Immature natural killer cell (primary cell): ENCODE measurements at places on chromosomes 16 and 17. TPM values are rescaled to one million over a fixed set of nuclear protein-coding genes. Genes with fewer than 3 reads are reported as not detected.
A peak's percentile ranks its signal among the peaks of the same experiment; 100 is the strongest.

Gene NOMO2
- 49.6 TPM for polyA plus RNA-seq

Gene MIEN1
- 181 TPM for polyA plus RNA-seq

Gene NOS2
- not detected for polyA plus RNA-seq

Gene SEC14L5
- not detected for polyA plus RNA-seq

Gene LRRC45
- 9.9 TPM for polyA plus RNA-seq

Gene SSTR5
- not detected for polyA plus RNA-seq

DNA sequence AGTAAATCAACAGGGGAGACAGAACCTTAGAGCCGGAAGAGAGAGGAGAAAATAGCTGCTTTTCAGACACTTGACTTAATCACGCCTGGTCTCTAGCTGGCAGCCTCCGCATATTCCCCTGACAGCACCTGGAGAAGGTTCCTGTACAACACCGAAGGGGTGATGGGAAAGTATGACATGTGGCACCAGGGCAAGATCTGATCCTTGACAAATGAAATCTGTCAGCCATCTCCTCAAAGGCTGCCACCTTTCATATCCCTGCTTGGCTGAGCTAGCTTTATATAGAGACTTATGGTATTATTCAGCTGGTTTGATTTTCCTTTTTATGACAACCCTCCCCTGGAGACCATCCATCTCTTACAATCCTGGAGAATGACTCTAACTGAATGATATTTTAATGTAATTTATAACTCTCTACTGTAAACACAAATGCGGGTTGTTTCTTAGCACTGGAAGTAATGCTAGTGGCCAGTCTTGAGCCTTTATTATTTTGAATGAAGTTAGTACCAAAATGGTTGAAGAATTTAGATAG is 1205.3 kb upstream of the CDH8 start:
- H3K4me1 ChIP-seq: no peaks in the 10 kb centered on the region
- no peaks in the 10 kb centered on the region for H3K36me3 ChIP-seq
- H3K27ac ChIP-seq: no peak overlapping the region
- H3K4me3 ChIP-seq: no peak overlapping the region
- no peak for DNase-seq

DNA sequence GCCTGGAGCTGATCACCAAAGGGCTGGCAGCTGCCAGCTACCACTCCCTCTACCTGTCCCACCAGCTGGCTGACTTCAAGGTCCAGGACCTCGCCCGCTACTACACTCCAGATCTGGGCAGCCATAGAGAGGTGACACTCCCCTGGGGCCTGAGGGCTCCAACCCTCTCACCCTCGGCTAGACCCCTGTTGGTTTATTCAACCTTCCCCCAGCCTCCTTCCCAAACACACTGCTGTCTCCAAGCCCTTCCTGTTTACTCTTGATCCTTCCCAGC is 18.0 kb downstream of the ALOX12B start:
- peaks cover 15% of the 10 kb centered on the region for H3K4me1 ChIP-seq
- DNase-seq: no peak
- H3K27me3 ChIP-seq: peaks cover 10% of the 10 kb centered on the region
- H3K36me3 ChIP-seq: no peaks in the 10 kb centered on the region

- H3K27ac ChIP-seq: peak overlapping the region; percentile 49
- DNase-seq: no peak
- H3K4me1 ChIP-seq: peaks cover 20% of the 10 kb centered on the region
- H3K36me3 ChIP-seq: no peaks in the 10 kb centered on the region
- H3K4me3 ChIP-seq: no peak overlapping the region
These were observed 92.3 kb downstream of the C16orf78 start for GRCh38 chr16:49465661-49466528.

DNA sequence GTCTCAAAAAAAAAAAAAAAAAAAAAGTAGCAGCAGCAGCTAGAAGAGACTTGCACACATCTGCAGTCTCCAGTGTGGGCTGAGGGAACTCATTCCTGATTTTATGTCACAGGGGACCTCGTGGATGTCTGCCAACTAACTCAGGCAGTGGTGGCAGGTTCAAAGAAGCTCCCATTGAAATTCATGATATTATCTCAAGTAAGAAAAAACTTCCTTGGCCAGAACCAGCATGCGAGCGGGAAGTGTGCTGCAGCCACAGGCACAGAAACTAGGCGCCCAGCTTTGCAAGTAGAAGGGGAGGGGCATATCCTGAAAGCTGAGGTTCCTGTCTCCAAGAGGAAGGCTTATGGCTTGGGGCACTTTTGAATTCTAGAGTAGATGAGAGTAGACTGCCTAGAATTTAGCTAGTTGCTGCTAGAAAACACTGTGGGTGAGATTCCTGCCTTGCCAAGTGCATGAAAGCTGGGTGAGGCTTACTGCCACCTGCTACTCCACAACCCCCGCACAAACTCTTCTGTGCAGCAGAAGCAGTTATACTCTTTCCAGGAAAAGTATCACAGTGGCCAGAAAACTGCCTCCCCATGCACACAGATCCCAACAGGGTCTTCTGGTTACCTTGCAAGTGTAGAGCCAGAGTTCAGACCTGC is 603.8 kb upstream of the CA10 start:
- H3K27ac ChIP-seq: no peak overlapping the region
- H3K36me3 ChIP-seq: peaks cover 6% of the 10 kb centered on the region
- H3K4me1 ChIP-seq: no peaks in the 10 kb centered on the region
- H3K27me3 ChIP-seq: no peaks in the 10 kb centered on the region

- H3K27ac ChIP-seq: no peak overlapping the region
- peaks cover 4% of the 10 kb centered on the region for H3K4me1 ChIP-seq
- peaks cover 3% of the 10 kb centered on the region for H3K27me3 ChIP-seq
- DNase-seq: no peak
These were observed 8.4 kb downstream of the DPEP1 start for GRCh38 chr16:89621698-89622409.

- DNase-seq: no peak
- H3K27ac ChIP-seq: no peak overlapping the region
- H3K4me3 ChIP-seq: no peak overlapping the region
- no peaks in the 10 kb centered on the region for H3K36me3 ChIP-seq
- peaks cover 17% of the 10 kb centered on the region for H3K27me3 ChIP-seq
These were observed 343.0 kb downstream of the SNX29 start for GRCh38 chr16:12319428-12320035.

DNA sequence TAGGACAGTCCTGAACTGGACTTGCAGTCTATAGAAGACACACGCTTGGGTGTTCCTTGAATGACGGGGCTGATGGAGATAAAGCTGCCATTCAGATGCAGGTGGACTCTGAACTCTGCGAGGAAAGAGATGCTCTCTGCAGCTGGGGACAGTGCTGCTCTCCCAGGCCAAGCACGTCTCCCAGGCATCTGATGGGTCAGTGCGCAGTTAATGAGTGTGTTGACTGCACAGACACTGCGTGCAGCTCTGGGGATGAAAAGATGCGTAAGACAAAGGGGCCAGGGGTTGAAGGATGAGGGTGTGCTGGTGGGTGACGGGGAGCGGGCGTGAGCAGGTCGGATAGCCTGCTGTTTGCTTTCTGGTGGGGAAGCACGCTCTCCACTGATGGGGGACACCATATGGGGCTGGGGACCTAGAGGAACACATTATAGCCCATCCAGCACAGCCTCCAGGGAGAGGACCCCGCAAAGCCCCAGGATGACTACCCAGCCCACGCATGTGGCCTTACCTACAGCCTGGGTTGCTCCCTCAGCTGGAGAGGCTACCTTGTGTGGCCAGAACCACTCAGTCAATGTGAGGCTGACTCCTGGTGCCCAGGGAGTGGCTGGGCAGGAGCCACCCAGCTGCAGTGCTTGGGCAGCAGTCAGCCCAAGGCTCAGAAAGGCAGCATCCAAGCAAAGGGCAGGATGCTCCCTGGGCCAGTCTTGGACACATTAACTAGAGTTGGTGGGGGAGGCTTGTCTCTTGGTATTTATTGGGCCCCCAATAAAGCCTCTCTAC is 246.3 kb downstream of the RBFOX3 start:
- H3K4me3 ChIP-seq: no peak overlapping the region
- no peak for DNase-seq
- no peaks in the 10 kb centered on the region for H3K4me1 ChIP-seq
- no peaks in the 10 kb centered on the region for H3K36me3 ChIP-seq
- H3K27me3 ChIP-seq: peaks cover 1% of the 10 kb centered on the region

DNA sequence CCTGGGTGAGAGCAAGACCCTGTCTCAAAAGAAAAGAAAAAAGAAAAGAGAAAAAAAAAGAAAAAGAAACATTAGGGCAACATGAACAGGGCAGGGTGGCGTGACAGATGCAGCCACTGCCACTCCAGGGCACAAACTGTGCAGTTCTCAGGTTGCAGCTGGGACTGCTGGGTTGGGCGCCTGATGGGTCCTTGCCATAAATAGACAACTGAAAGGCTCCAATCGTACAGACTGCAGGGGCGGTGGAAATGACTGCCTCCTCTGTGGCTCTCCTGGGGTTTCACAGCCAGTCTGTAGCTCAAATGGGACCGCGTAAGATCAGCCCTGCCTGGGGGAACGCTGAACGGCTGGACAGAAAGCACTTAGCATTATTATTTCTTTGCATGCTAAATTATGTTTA is 130.7 kb downstream of the CPPED1 start:
- peaks cover 20% of the 10 kb centered on the region for H3K36me3 ChIP-seq
- H3K4me3 ChIP-seq: no peak overlapping the region
- H3K27ac ChIP-seq: no peak overlapping the region
- H3K4me1 ChIP-seq: no peaks in the 10 kb centered on the region
- H3K27me3 ChIP-seq: peaks cover 3% of the 10 kb centered on the region
- no peak for DNase-seq

DNA sequence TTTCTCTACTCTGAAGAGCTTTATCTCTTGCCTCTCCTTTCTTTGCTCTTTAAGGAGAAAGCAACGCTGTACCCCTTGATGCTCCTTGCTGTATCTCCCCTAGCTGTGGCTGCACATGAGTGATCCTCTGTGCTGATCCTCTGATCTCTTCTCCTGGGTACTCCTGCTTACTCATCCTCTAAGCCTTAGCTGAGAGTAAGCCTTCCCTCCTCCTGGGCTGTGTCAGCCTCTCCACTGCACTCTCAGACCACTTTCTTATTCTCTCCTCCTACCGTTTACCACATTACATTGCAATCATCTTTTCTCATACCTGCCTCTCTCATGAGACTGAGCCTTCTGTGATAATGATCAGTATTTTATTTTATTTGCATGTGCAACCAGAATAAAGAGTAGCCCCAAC is 25.1 kb downstream of the SOX9 start:
- no peak overlapping the region for H3K4me3 ChIP-seq
- no peak for DNase-seq
- H3K4me1 ChIP-seq: no peaks in the 10 kb centered on the region
- H3K36me3 ChIP-seq: no peaks in the 10 kb centered on the region
- H3K27me3 ChIP-seq: no peaks in the 10 kb centered on the region
- H3K27ac ChIP-seq: no peak overlapping the region

GRCh38 chr16:78889346-78889745 is 711.2 kb downstream of the MAF start:
- H3K36me3 ChIP-seq: peaks cover 4% of the 10 kb centered on the region
- H3K27me3 ChIP-seq: no peaks in the 10 kb centered on the region
- H3K4me3 ChIP-seq: no peak overlapping the region
- H3K27ac ChIP-seq: no peak overlapping the region
- no peak for DNase-seq

DNA sequence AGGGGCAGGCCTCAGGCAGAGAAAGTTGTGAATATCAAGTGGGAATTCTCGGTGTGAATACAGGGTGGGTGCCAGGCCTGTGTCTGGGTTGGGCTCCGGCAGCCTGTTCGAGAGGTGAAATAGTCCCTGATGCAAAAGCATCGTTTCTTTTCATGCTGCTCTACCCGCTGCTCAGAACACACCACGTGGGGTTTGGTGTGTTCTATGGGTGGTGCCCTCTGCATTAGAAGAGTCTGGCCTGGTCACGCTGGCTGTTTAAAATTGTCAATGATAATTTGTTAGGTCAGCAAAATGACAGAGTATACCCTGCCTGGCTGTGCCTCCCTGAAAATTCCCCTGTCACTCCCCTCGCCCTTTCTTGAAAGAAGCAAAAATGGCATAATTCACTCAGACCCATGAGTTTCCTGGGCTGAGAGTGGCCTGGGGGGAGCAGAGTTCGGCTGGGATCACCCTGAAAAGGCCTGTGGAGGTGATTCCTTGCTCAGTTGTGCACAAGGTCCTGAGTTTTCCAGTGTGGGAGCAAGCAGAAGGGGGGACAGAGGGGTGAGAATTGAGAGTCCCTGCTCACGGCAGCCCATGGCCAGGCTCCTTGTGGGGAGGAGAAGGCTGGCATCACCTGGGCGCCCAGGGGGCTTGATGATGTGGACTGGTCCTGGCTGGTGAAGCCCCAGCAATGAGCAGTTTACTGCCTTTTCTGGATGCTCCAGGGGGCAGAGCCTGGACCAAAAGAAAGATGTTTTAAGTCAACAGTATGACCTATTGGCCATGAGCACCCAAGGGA is 3.2 kb downstream of the CACNG5 start:
- H3K4me3 ChIP-seq: no peak overlapping the region
- no peak overlapping the region for H3K27ac ChIP-seq
- DNase-seq: no peak
- no peaks in the 10 kb centered on the region for H3K4me1 ChIP-seq

- H3K4me1 ChIP-seq: peaks cover 54% of the 10 kb centered on the region
- peaks cover 4% of the 10 kb centered on the region for H3K36me3 ChIP-seq
- peak within 1 kb of the TSS; percentile 88 for H3K4me3 ChIP-seq
- H3K27me3 ChIP-seq: peaks cover 2% of the 10 kb centered on the region
- peak within 1 kb of the TSS; percentile 94 for H3K27ac ChIP-seq
These were observed at the start of gene STAT5A for GRCh38 chr17:42287977-42288802. TSS of gene STAT5A (plus strand) at chr17:42288498. CDS start at chr17:42289412, 914 bp downstream.

GRCh38 chr16:85040685-85041084 is 13.1 kb downstream of the KIAA0513 start:
- no peak overlapping the region for H3K27ac ChIP-seq
- peaks cover 3% of the 10 kb centered on the region for H3K36me3 ChIP-seq
- no peak for DNase-seq
- H3K4me1 ChIP-seq: no peaks in the 10 kb centered on the region
- peaks cover 6% of the 10 kb centered on the region for H3K27me3 ChIP-seq

GRCh38 chr17:5133311-5133710 is 17.5 kb downstream of the USP6 start:
- no peak for DNase-seq
- H3K27ac ChIP-seq: no peak overlapping the region
- H3K4me1 ChIP-seq: no peaks in the 10 kb centered on the region
- H3K4me3 ChIP-seq: no peak overlapping the region

- H3K27me3 ChIP-seq: no peaks in the 10 kb centered on the region
- H3K36me3 ChIP-seq: peaks cover 25% of the 10 kb centered on the region
- H3K4me3 ChIP-seq: no peak overlapping the region
- no peak overlapping the region for H3K27ac ChIP-seq
- peaks cover 9% of the 10 kb centered on the region for H3K4me1 ChIP-seq
These were observed 10.6 kb downstream of the TRPV2 start for GRCh38 chr17:16425698-16426659.

- no peak overlapping the region for H3K27ac ChIP-seq
- H3K36me3 ChIP-seq: no peaks in the 10 kb centered on the region
- peaks cover 3% of the 10 kb centered on the region for H3K27me3 ChIP-seq
- peak; percentile 12 for DNase-seq
- H3K4me3 ChIP-seq: no peak overlapping the region
These were observed 11.8 kb downstream of the HID1 start for GRCh38 chr17:74960570-74961342.
